Sigmoid colon (tissue), 7 donors: ENCODE measurements at places on chromosomes 7 and 10. TPM values are rescaled to one million over a fixed set of nuclear protein-coding genes. Genes with fewer than 3 reads are reported as not detected.

ETV1 gene
- total RNA-seq, result 11.4 TPM

DNA sequence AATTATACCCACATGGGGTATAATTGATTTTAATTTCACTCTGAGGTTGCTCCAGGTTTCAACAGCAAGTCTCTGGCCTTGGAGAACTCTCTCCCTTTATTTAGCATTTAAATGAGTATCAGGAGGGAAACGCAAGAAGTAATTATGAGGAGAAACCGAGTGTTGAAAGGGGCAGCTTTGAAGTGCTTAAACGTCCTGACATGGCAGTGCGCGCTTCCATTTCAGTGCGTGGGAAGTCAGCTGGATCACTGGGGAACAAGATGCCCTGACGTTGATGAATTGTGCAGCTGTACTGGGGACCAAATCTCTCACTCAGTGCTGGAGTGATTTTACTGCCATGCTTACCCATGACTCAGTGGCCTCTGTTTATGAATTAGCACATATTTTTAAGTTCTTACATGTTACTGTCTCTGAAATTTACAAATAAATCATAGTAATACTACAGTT is 106.0 kb upstream of the PRR15 start:
- DNase-seq, result no peak

GRCh38 chr10:35928748-35929147 is 286.7 kb upstream of the FZD8 start:
- DNase-seq, result no peak

GRCh38 chr7:28083164-28083997 is 97.2 kb downstream of the JAZF1 start:
- DNase-seq, result peak; percentile 83

DNA sequence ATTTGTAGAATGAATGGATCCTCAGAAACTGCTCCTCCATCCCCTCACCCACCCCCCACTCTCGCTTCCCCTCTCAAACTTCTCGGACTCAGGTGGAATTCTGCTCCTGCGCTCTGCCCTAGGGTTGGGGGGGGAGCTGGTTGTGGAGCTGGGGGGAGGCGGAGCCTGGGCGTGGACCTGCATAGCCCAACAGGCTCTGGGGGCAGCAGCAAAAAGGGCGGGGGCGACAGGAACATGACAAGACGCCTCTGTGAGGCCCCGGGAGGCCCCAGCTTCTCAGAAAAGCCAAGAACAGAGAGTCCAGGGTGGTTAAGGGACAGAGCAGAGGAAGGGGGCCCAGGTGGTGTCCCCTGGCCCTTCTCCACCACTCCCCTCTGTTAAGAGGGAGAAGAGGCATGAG is 3.5 kb downstream of the TSC22D4 start:
- no peak for DNase-seq

DNA sequence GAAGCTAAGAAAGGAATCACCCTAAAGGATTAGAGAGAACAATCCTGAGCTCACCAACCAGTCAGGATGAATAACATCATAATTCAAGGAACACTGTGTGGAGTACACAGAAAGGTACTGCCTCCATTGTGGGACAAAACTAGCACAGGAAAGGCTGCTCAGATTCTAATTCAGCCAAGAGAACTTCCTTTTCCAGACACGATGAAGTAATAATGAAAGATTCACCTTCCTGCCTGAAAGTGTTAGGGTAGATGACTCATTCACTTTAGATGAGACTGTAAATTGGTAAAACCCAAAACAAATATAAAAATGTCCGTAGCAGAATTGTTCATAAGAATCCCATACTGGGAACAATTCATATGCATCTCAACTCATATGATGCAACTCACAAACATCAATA is 167.2 kb downstream of the CDC14C start:
- no peak for DNase-seq

GRCh38 chr7:80253653-80254052 is 119.0 kb downstream of the GNAI1 start:
- DNase-seq, result no peak

DNA sequence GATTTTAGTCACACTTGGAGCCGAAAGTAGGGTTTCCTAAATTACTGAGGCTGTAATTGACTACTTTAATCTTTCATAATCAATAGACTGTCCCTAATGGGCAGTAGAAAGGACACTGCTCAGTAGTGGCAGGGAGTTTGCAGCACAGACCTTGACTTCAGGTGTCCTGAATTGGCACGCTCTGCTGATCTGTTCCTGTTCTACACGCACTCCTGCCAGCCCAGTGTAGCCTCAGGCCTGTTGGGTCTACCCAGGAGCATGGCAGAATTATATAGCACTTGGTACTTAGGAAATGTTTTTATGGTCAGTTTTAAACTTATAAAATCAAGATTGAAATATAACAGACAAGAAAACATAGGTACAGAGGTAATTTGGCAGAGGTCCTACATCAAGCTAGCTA is 9.0 kb downstream of the EIF4H start:
- no peak for DNase-seq

DPYSL4 gene
- total RNA-seq, result 1.9 TPM

SORBS1 gene
- 1,038 TPM for total RNA-seq

DNA sequence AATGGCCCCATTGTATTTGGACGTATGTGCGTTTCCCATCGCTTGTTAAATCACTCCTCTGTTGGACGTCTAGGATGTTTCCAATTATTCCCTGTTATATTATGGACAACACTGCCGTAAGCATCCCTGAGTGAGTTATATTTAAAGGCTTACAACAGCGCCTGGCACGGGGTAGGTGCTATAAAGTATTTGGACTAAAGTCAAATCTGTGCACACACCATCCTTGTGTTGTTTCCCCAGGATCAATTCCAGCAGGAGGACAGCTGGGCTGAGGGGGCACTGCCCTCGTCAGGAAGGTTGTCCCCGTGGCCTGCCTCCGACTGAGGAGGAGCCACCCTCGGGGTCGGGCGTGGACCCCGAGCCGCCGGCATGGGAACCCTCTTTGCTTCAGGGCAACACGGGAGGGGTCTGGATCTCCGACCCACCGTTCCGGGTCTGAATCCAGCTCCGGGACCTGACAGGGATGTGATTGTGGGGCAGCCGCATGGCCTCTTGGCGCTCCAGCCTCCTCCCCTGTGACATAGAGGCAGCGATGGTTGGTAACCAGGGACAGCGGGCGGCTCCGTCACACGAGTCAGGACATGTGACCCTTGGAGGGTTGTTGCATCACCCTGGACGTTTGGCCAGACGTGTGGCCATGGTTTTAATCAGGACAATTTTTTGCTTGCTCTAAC is 1.5 kb upstream of the JAKMIP3 start:
- no peak for DNase-seq

DNA sequence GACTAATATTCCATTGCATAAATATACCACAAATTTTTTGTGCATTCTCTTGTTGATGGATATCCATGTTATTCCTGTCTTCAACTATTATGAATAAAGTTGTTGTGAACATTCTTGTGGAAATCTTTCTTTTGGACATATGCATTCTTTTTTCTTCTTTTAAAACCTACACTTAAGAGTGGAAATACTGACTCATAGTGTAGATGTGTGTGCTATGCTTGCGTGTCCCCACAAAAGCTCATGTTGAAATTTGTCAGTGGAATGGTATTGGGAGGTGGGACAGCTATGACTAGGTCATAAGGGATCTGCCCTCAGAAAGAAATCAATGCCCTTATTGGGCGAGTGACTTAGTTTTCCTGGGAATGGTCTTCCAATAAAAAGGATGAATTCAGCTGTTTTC is 203.6 kb upstream of the PRSS58 start:
- no peak for DNase-seq

DNA sequence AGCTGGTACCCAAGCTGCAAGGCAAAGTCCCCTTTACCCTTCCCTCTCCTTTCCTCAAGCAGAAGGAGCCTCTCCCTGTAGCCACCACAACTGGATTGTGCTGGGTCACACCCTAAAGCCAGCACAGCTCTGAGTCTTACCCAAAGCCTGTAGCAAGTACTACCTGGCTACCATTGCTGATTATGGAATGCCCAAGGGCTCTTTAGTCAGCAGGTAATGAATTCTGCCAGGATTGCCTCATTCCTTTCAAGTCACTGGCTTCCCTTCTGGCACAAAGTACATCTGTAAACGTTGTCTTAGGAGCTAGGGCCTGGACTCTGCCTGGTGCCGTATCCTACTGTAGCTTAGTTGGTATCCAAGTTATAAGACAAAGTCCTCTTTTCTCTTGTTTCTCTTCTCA is 52.0 kb downstream of the FAS start:
- no peak for DNase-seq

GRCh38 chr7:115153769-115154477 is 232.0 kb downstream of the MDFIC start:
- no peak for DNase-seq

DNA sequence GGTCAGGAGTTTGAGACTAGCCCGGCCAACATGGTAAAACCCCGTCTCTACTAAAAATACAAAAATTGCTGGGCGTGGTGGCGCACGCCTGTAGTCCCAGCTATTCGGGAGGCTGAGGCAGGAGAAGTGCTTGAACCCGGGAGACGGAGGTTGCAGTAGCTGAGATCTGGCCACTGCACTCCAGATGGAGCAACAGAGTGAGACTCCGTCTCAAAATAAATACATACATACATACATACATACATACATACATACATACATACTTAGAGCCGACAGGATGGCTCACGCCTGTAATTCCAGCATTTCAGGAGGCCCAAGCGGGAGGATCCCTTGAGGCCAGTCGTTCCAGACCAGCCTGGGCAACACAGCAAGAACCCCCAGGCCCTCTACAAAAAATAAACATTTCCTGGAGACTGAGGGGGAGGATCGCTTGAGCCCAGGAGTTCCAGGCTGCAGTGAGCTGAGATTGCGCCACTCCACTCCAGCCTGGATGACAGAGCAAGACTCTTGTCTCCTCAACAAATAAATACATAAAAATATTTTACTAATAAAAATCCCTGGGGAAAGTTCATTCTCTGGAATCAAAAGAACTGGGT is 90.9 kb upstream of the TNRC18 start:
- DNase-seq, result no peak

- DNase-seq, result peak; percentile 44
Observed at GRCh38 chr10:119535305-119535704, 7.2 kb downstream of the RGS10 start.

DNA sequence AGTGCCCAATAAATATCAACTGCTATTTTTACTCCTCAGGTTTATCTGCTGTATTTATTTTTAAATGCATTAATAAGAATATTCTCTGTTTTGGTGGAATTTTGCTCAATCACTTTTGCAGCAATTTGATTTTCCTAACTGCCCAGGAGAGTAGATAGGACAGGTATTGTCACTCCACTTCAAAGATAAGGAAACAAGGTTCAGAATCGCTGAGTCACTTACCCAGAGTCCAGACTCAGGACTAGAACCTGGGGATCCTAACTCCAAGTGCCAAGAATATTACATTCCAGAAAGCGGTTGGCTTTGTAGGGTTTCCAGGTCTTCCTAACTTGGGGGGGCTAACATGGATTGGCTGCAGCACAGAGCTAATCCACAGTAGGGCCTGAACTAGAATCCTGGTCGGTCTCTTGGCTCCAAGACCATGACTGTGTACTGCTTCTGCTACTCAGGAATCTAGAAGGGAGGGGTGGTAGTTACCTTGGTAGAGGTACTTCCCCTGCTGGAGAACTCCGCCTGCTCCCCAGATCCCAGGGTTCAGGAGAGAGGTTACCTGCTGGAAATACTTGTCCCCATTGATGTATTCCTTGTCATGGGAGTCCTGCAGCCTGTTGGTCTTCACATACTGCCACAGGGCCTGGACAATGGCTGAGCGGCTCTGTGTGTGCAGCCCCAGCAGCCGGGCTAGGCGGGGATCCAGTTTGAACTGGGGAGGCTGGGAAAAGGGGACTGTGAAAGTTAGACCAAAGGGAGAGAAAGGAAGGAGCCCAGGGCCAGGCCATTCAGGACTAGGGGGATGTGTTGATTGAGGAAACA is 7.3 kb downstream of the SMARCD3 start:
- DNase-seq, result no peak

DNA sequence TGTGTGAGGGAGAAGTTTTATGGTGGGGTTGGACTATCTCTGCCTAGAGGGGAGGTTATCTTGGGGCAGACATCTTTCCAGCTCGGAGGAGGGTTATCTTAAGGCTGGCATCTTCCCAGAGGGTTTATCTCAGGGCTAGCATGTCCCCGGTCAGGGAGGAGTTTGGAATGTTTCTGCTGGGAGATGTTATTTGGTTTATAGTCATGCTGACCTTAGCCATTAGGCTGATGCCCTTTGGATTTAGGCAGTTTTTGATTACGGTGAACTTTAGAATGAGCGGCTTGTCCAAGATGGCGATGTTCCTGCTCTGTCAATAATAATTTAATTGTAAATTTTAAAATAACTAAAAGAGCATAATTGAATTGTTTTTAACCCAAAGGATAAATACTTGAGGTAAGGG is 236.4 kb downstream of the CACNB2 start:
- DNase-seq, result no peak

GRCh38 chr7:38938589-38938988 is 29.6 kb upstream of the VPS41 start:
- no peak for DNase-seq

DNA sequence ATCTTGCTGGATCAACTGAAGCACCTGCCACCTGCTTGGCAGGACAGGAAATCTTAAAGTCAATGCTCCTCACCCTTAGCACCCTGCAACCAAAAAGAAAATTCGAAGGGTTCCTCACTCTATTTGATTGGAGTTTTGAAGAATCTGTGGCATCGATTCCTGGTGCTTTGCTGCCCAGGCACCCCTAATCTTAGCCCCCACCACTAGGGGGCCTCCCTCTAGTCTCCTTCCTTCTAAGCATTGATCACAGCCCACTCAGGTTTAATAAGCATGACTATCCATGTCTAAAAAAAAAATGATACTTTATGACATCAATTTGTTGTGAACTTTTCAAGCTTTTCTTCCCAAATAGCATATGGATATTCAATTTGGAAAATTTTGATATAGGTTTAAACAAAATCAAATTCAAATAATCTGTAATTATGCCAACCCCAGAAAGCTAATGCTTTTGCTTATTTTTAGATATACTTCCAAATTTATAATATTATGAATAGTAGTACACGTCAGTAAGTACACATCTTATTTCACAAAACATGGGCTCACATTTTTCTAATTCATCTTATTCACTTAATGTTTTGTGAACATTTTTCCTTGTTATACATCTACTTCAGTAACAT is 45.3 kb downstream of the NRG3 start:
- DNase-seq, result no peak

DNA sequence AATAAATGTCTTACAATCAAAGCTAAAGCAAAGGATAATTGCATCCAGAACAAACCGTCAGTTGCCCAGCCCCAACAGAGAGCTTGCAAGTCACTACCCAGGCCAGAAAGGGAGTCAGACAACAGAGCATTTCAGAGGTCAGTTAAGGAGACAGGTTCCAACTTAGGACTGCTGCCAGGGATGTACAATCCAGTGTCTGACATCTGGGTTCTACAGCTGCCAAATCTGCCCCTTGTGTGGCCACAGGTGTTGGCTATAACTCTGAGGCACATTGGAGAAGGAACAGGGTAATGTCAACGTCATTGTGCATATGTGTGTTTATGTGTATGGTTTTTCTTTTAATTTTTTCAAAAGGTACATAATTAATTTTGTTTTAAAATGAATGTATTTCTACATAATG is 85.2 kb upstream of the GLCCI1 start:
- no peak for DNase-seq

- no peak for DNase-seq
Observed at GRCh38 chr7:6571160-6571779, 6.0 kb upstream of the ZDHHC4 start.
